ENCODE measurements at places on chromosomes 5 and 9.

DNA sequence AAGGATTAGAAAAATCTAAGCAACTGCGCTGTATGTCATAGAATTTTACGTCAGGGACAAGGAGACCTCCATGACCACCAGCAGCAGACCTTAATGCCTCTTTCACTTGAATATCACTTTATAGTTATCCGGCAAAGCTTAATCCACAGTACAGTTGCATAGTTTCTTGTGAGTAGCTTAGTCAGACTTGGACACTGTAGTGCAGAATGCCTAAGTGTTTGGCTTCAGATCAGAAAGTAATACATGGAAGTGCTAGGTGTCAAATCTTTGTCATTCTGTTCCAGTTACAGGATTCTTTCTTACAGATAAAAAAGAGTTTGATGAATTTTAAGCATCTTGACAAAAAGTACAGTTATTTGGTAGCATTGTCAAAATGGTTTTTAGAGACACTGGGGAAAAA, 239.9 kb upstream of the PAPPA start:
- ATAC-seq, result no peak

- no peak for ATAC-seq
Observed at GRCh38 chr5:39211773-39212172, 7.6 kb downstream of the FYB1 start.

DNA sequence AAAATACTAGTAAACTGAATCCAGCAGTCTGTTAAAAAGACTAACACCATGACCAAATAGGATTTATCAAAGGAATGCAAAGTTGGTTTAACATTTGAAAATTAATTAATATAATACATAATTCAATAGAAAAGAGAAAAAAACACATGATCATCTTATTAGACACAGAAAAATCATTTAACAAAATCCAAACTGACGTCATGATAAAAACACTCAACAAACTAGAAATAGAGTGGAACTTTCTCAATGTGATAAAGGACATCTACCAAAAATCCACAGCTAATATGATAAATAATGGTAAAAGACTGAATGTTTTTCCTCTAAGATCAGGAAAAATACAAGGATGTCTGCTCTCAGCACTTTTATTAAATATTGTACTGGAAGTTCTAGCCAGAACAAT, 40.4 kb upstream of the KCNIP1 start:
- no peak for ATAC-seq

- ATAC-seq, result no peak
Observed at GRCh38 chr9:84846906-84847305, 177.4 kb downstream of the NTRK2 start.

GRCh38 chr5:97111004-97111403, 31.4 kb downstream of the LIX1 start:
- ATAC-seq, result no peak

GRCh38 chr5:141763541-141763940, 81.5 kb upstream of the ARAP3 start:
- ATAC-seq, result no peak

GRCh38 chr5:142281008-142281367, 43.8 kb downstream of the SPRY4 start:
- ATAC-seq, result no peak

GRCh38 chr9:135088348-135088978, 995 bp downstream of the OLFM1 start:
- no peak for ATAC-seq

GRCh38 chr5:1161108-1161832, 40.1 kb upstream of the SLC6A19 start:
- peak; percentile 90 for ATAC-seq

DNA sequence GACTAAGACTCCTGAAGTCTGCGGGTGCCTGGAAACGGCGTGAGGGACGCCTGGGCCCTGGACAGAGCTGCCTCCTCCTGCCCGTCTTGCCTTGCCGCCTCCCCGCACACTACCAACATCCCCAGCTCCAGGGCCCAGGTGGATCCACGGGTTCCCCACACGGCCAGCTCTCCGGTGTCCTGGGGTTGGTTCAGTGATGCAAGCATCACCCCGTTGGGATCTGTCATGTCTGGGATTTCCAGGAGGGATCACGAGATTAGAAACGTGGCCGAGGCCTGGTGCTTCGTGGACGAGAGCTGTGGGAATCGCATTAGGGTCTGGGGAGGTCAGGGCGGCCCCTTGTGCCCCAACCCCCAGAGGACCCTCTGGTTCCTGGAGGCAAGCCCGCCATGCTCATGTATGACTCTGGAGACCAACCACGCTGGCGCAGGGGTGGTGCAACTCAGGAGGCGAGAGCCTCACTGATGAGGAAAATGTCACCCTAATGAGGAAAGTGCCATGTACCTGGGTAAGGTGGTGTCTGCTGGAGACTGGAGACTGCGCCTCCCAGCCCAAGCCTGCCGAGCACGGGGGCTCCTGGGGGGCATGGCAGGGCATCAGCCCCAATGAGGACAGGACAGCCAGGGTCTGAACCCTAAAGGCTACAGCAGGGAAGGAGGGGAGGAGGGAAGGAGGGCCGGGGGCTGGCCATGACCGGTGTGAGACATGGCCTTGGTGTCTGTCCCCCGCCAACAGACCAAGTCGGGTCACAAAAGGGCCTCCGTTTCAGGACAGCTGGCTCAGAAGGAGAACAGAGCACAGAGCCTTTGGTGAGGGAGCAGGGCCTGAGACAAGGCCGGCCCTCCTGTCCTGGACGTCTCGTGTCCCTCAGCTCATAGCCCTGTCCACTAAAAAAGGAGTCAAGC, 31.9 kb upstream of the SLC6A19 start:
- ATAC-seq, result no peak

DNA sequence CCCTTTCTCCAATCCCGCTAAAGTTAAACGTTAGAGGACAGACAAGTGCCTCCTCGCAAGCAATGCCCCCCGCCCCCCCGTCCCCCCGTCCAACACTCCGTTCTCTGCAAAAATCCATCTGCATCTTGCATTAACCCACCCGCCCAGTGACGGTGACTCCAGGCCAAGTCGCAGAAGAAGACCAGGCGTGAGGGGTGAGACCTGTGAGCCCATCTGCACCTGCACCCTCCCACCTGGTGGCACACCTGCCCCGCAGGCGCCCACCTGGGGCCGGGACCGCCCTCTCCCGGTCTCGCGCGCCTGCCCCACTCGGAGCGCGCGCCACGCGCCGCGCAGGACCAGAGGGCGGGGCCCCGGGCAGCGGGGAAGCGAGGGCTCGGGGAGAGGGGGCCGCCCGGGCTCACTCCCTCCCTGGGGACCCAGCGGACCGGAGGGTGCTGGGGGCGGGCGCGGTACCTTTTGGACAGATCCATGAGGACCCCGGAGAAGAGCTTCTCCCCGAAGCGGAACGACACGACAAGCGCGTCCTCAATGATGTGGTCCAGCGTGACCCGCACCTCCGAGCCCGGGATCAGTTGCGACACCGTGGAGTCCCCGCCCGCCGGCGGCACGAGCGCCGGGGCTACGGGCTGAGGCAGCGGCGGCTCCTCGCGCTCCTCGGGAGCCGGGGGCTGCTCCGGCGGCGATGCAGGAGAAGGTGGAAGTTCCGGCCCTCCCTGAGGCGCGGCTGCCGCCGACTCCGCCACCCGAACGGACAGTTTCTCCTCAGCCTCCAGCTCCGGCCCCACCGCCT, 705 bp downstream of the PWWP2A start:
- ATAC-seq, result peak; percentile 36

DNA sequence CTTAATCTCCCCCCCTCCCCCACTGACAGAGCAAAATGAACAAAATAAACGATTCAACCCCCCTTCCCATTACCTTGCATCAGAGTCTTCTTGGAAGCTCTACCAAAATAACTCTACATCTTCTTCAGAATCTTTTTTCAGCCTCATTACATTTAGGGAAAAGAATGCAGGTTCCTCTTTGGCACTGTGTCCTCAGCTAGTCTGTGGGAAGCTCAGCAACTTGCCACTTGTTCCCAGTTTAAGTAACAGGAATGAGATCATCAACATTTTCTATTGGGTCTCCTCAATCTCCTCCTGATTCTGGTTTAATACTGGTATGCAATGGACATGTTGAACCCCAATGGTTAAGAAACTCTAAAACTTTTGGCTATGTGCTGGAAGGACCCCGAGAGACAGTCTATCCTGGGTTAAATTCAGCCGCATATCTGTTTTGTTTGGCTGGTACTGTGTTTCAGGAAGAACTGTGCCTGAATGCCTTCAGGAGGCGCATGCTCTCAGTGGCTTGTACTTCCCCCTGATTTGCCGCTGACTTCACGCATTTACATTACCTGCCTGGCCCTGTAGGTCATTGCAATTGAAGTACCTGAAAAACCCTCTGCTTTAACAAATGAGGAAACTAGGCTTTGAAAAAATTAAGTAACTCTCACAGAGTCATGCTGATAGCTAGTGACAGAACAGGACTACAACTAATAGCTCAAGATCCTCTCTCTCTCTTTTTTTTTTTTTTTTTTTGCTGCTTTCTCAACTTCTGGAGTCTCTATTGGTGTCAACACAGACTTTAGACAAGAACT, 78.1 kb upstream of the HMHB1 start:
- no peak for ATAC-seq

DNA sequence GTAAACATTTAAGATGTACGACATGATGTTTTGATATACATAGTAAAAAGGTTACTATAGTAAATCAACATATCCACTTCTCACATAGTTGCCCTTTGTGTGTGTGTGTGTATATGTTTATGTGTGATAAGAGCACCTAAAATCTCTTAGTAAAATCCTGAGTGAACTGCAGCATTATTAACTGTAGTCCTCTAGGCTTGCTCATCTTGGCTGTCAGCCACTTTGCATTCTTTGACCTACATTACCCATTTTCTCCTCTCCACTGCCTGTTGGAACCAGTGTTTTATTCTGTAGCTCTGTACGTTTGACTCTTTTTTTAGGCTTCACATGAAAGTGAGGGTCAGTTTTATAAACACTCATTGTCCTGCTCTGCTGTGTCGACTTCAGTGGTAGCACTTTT, 24.4 kb downstream of the C5orf22 start:
- no peak for ATAC-seq

- ATAC-seq, result no peak
Observed at GRCh38 chr9:110077925-110078324, 130.0 kb downstream of the C9orf152 start.

DNA sequence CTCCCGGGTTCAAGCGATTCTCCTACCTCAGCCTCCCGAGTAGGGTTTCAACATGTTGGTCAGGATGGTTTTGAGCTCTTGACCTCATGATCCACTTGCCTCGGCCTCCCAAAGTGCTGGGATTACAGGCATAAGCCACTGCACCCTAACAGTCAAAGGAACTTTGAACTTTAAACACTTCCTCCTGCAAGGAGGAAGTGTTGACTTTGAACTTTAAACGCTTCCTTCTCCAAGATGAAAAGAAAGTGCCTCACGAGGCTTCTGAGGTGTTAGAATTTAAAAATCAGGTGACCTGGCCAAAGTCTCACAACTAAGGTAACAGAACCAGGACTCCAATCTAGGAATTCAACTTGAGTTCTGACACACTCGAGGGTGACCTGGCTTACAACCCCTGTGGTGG, 150.9 kb downstream of the BRINP1 start:
- ATAC-seq, result no peak

DNA sequence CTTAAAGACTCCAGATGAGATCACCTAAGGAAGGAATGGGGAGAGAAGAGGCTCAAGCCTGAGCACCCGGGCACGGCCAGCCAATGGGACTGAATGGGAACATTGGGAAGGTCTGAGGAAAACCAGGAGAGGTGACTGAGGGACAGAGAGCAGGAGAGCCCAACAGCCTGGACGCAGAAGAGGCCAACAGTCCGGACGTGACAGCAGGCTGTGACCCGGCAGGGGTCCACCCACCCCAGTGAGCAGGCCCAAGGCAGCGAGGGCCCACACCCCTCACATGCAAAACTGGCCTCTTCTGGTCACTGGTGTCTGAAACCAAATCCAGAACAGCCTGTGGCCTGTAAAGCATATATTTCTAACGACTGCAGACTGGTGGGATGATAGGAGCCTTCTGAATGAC, 7.6 kb upstream of the SPTLC1 start:
- peak; percentile 12 for ATAC-seq

DNA sequence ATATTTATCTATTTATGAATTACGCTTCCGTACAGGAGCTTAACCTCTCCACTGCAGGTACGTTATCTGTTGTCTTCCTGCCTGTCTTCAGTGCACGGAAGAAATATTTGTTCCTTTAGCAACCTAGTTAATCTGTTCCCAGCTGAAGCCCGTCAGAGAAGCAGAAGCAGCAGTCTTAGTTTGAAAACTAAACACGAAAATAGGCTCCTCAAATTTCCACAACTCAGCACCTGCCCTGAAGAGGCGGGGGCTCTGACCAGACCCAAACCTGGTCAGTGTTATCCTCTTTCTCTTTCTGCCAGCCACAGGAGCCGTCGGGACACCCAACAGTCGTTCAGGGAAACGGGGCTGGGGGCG, 462 bp downstream of the NUDCD2 start:
- ATAC-seq, result no peak

GRCh38 chr9:98182889-98183599, 9.4 kb downstream of the CORO2A start:
- ATAC-seq, result no peak
